CD4-positive, alpha-beta T cell treated with Interleukin-17A for 4 hours (primary cell): ENCODE measurements at places on chromosomes 16 and 17.

DNA sequence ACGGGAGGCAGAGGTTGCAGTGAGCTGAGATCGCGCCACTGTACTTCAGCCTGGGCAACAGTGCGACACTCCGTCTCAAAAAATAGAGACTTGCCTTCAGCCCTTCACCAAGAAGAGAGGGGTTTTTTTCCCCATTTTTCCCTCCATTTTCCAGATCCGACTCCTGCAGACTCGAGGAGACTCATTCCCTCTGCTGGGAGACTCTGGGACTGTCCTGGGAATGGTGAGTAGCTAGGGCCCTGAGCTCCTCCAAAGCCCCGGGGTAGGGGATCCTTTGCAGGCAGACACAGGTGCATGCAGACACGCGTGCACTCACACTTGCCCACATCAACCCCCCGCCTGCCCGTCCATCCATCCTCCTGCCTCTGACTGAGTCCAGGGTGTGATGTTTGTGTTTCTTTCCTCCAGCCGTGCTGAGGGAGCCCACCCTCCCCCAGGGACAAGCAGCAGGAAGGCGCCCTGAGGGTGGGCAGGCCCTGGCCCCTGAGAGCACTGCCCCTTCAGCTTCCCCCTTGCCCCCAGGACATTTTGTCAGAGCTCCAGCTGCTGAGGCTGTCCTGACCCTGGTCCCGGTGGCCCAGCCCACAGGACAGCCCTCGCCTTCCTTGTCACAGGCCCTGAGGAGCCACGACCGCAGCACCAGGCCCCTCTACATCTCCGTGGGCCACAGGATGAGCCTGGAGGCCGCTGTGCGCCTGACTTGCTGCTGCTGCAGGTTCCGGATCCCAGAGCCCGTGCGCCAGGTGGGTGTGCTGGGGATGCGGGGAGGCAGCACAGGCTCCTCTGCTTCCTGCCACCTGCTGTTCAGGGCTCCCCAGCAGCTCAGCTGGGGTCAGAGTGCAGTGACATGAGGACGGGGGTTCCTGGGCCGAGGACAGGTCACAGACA, 10.2 kb downstream of the ENDOV start:
- no peak for DNase-seq

DNA sequence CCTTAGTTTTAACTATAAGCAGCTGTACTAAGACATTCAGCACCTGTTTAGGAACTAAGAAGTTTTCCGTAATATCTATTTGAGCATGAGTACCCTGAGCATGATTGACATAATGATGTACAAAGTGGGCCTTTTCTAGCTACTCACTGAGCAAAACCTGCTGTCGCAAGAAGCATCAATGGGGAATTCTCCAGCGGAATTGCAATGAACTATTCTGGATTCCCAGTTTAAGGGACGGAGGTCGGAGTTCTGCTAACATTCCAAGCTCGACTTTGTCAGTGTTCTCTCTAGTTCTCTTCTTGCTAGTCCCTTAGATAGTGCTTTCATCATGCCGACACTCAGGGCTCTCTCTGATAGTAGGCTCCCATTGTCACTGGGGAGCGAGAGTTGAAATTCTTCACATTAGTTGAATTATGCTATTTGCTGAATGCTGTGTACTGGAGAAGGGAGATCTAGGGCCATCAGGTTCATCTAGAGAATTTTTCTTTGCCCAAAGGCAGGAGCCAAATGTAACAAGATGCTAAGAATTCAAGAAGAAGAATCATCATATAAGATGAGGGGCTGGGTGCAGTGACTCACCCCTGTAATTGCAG, 40.2 kb upstream of the MYH2 start:
- no peak for DNase-seq

GRCh38 chr17:10624969-10625368, 32.1 kb downstream of the MYH3 start:
- no peak for DNase-seq

DNA sequence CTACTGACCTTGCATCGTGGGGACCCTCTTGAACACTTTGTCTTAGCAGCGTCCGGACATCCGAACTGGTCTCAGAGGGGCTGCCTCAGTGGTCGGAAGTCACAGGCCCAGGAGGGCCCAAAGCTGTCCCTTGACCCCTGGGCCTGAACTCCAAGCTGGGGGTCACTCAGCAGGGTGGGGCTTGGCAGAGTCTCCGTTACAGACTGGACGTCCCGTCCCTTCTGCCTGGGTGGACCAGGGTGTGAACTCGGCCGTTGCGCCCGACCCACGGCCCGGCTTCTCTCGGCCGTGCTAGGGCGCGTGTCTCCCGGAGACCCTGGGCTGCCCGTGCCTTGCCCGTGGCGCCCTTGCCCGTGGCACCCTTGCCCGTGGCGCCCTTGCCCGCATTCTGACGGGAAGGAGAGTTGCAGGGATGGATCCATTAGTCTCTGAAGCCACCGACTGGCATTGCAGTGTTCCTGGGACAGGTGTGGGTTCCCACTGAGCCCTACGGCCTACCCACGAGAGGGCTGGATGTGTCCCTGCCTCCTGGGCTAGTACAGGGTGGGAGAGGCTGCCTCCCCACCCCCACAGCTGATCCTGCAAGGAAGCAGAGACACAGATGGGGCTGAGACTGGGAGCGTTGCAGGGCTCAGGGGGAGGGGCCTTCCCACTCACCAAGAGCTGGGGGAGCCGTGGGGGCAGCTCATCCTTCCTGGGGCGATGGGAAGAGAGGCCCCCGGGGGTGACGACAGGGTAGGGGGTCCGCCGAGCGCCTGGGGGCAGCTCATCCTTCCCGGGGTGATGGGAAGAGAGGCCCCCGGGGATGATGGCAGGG, 4.9 kb downstream of the CACNA1H start:
- DNase-seq, result no peak

GRCh38 chr17:12896180-12896785, 107.0 kb downstream of the ARHGAP44 start:
- no peak for DNase-seq

- no peak for DNase-seq
Measured at GRCh38 chr17:2905269-2905668, 109.0 kb downstream of the RAP1GAP2 start.

DNA sequence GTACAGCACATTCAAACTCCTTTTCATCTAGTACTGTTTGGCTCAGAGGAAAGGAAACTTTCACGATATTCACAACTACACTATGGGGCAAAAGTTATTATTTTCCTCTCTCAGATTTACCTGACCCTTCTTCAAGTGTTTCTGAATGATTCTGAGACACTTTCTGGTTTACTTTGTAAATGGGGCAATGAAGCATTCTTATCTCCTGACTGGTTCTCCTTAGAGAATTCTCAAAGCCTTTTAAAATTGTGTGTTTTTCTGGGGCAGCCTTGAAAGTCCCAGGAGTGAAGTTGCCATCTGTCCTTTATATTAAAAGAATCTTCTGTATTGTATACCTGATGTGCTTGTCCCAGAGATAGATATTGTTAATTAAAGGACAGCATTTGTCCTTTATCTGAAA, 264.9 kb downstream of the FTO start:
- DNase-seq, result no peak
